ENCODE measurements at places on chromosomes 16 and 17.

GRCh38 chr16:49593424-49594040, 219.9 kb downstream of the C16orf78 start:
- no peak for DNase-seq

GRCh38 chr16:81276323-81276722, 37.8 kb downstream of the BCO1 start:
- DNase-seq: no peak

- DNase-seq: no peak
Observed at GRCh38 chr17:78092794-78093324, 35.7 kb downstream of the TMC6 start.

DNA sequence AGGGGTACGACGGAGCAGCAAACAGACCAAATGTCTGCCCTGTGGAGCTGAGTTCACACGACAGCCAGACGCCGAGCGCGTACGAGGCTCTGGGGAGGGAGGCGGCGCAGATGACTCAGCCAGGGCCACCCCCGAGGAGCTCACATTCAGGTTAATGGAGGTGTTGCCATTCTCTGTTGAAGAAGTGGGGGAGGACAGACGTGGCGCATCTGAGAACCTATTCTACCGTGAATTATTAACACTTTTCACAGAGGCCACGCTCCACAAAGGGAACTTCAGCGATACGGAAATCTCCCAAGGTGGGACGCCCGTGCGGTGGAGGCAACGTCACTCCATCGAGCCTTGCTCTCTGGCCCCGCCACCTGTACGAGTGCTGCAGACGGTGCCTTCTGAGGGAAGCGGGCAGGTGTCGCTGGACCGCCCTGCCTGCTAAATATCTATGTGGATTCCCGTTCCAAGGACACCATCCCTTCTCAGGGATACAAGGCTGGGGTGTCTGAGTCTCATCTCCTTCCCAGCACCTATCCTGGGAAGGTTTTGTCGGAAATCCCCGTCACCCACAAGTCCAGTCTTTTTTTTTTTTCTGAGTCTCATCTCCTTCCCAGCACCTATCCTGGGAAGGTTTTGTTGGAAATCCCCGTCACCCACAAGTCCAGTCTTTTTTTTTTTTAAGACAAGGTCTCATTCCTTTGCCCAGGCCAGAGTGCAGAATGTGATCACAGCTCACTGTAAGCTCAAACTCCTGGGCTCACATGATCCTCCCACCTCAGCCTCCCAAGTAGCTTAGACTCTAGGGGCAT, 19.0 kb downstream of the ABR start:
- DNase-seq: no peak

DNA sequence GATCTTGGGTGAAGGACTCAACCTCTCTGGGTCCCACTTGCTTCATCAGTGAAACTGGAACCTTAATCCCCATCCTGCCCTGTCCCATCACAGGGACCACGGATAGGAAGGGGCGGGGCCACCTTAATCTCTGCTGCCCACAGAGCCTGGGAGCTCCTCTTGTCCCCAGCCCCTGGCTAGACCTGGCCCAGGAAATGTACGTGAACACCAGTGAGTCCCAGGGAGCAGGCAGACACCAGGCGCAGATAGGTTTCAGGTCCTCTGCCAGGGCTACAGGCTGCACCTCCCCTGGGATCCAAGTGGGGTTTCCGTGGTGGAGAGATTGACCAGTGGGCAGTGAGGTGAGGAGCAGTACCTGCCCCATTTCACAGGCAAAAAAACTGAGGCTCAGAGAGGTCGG, 21.0 kb downstream of the RAB11FIP4 start:
- DNase-seq: no peak

DNA sequence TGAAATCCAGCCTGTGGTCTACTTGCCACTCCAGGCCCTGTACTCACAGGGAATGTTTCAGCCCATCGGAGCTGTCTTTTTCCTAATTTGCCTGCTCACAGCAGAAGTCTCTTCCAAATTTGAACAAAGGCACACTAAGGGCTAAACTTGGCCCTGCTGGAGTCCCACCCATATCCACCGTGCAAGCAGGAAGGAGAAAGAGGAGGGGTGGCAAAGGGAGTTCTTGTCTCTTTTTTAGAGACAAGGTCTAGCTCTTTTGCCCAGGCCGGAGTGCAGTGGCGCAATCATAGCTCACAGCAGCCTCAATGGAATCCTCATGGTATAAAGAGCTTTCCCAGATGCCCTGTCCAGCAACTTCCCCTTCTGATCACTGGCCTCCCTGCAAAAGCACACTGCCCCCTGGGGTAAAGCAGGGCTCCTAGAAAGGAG, 2.7 kb upstream of the PRM1 start:
- no peak for DNase-seq
